ENCODE measurements at places on chromosomes 12 and 14. TPM values are rescaled to one million over a fixed set of nuclear protein-coding genes. Genes with fewer than 3 reads are reported as not detected.

DNA sequence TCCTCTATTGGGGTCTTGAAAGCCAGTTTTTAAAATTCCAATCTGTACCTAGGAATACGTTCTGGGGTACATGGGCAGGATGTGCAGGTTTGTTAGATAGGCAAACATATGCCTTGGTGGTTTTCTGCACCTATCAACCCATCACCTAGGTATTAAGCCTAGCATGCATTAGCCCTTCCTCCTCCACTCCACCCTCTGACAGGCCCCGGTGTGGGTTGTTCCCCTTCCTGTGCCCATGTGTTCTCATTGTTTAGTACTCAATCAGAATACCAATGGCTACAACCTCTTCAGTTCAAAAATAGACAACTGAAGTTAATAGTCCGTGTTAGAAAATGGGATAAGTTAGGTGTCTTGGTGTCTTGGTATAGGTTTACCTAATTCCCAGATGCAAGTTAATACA lies 3.4 kb downstream of the NTS start:
- no peak for DNase-seq

DNA sequence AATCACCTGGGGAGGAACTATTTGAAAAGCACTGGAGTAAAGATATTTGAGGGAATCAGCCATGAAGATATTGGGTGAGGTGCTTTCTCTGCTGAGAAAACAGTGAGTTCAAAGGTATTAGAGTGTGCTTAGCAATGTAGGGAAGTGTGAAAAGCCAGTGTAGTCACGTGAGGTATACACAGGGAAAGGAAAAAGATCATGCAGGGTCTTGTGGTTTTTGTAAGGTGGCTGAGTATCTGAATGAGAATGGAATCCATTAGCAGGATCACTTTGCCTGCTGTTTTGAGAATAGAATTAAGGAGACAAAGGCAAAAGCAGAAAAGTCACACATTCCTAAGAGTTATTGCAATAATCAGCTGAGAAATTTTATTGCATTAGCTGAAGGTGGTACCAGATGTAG lies 193.0 kb downstream of the PIK3C2G start:
- no peak for DNase-seq

DNA sequence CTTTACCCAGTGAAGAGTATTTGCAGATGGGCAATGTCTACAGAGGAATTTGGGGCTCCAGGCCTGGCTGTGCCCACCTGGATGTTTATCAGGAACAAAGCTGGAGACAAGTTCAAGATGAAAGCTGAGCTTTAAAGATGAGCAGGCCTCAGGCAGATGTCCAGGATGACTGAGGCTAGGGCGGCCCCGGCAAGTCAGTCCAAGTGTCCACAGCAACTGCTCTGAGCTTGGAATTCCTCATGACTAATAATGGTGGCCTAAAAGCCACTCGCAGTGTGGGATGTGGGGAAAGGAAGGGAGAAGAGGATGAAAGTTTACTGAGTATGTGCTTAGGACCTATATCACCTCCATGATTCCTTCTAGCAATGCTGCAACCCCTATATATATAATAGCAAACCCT lies 128.2 kb upstream of the NOS1 start:
- DNase-seq: no peak

RAB35 gene
- total RNA-seq: 25.9 TPM

NAV3 gene
- 0.51 TPM for total RNA-seq
